ENCODE measurements at places on chromosomes 11 and 22.
A peak's percentile ranks its signal among the peaks of the same experiment; 100 is the strongest.

DNA sequence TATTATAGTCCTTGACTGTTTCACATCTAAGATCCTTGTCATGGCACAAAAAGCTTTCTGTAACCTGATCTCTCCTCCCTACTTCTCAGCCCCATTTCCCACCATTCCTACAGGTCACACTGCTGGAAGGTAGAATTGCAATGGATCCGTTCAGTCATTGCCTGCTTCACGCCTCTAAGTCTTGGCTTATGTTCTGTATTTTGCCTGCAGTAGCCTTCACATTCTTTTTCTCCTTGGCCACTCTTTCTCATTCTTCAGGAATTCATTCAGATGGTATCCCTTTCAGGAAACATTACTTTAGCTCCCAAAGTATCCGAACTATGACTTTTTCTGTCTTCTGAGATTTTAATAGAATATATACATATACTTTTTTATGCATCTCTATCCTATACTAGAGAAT, 731.5 kb downstream of the NTM start:
- no peak for DNase-seq

DNA sequence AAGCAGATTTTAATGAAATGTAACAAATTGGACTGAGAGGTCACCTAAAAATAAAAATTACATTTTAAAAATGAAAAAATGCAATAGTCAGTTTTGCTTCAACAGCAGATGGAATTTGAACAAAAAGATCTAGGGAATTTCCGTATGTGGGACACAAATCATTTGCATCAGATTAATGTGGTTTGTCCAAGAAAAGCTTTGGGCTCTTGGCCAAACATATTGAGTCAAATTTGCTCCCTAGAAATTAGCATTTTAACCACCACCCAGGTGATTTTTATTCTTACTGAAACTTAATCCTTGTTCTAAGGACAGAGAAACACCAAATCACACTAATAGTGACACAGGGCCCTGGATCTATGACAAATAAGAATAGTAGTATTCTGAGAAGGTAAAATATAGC, 1477.8 kb downstream of the FAM181B start:
- no peak for DNase-seq

GRCh38 chr11:73991471-73992006, 8.9 kb upstream of the UCP2 start:
- DNase-seq, result no peak

- DNase-seq, result no peak
Measured at GRCh38 chr11:1006762-1007161, 29.8 kb downstream of the MUC6 start.

DNA sequence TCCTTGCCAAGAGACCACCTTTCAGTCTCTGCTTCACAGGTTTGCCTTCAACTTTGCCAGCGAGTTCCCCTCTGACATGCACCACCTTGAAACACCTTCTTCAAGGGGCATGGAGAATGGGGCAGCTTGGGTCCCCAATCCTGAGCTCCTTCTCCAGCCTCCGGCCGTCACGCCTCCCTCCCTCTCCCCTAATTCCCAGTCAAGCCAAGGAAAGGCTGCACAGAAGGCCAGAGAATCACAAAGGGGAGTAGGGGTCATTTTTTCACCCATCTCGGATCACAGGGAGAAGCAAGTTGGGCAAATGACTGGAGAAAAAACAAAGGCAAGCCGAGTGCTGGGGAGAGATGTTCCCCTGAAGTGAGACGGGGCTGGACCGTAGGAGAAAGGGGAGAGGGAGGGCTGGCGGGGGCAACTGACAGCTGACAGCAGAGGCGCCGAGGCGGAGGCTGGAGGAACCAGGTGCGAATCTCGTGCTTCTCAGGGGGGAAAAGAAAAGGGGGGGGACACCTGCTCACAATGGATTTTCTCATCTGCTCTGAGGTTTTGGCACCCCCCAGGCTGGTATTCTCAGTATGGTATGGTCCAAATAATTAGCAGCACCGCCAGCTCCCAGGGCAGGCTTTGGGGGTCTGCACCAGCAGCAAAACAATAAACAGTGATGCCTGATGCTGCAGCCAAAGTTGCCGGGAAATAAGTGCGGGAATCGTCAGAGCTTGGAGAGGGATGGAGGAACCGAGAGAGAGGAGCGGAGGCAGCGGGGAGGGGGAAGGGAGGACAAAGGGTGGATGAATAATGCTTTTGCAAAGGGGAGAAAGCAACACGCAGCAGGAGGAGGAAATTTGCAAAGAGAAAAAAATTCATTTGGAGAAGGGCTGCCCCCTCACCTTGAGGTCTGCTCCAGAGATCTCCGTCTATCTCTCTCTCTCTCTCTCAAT, 644 bp downstream of the YPEL4 start:
- DNase-seq, result no peak

- DNase-seq, result no peak
Measured at GRCh38 chr11:11808992-11809615, 32.7 kb upstream of the USP47 start.

- peak; percentile 16 for DNase-seq
Measured at GRCh38 chr11:2996976-2997375, 4.8 kb upstream of the NAP1L4 start.

DNA sequence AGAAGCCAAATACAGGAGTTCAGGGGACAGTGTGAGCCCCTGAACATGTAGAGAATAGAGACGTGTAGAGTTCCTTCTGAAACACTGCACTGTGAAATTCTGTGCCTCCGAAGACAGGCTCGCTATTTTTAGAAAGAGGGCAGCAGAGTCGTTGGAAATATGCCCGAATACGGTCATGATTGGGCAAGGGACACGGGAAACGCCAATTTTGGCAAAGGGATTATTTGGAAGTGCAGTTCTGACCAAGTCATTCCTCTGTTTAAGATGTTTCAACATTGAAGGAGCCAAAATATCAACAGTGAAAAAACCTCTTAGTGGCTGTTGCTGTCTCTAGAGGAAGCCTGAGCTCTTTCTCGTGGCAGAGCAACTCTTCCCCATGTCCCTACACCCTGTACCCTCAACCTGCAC, 9.5 kb upstream of the CBX6 start:
- no peak for DNase-seq

- DNase-seq, result no peak
Measured at GRCh38 chr11:14451825-14452224, 47.8 kb downstream of the COPB1 start.

GRCh38 chr11:107856180-107856980, 2.2 kb downstream of the SLC35F2 start:
- no peak for DNase-seq

DNA sequence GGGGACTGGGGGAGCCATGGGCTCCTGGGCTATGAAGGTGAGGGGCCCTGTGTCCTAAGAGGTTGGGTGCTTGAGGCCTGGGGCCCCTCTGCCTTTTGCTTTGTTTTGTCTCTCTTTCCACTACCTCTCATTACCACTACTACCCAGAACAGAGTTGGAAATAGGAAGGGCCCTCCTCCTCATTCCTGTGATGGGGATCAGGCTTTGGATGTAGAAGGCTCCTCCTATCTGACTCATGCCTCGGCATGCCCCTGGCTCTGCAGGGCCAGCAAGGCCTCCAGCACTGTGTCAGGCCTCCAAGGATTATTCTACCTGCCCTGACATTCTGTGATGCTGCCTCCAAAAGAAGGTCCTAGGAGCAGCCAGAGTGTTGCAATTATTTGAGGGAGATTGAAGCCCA, 766 bp downstream of the IZUMO1R start:
- no peak for DNase-seq

- DNase-seq, result no peak
Measured at GRCh38 chr11:69491071-69492031, 9.9 kb downstream of the LINC01488 start.

DNA sequence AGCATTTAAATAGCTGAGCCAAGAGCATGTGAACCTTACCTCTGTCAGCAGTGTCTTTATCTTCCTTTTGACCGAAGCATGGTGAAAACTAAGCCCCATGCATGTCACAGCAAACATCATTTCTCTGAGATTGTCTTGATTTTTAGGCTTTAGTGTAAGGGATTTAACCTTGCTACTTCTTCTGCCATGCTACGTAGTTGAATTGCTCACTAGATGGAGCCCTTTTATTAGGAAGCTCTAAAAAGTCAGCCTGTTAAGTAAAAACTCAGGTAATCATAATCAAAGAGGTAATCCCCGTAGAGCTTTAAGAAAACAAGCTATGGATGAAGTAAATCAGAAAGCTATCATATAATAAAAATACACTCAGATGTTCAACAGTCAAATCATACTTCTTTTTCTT, 149.5 kb downstream of the PGR start:
- no peak for DNase-seq

DNA sequence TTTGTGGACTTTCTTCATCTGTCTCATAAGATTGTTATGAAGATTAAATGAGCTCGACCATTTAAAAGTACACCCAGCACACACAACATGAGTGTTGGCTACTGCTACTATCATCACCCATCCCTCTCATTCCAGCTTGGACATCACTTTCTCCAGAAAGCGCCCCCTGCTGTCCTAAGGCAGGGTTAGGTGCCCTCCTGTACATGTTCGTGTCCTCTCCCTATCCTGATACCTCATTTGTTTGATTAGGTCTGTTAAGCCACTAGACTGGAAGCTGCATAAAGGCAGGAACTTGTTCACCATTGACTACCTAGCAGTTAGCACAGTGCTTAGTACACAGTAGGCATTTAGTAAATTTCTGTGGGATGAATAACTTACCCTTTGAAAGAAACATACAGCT, 85.5 kb downstream of the ENTHD1 start:
- no peak for DNase-seq

GRCh38 chr22:40951795-40952605, 822 bp downstream of the RBX1 start:
- DNase-seq, result no peak

GRCh38 chr11:128892866-128893565, 1.9 kb downstream of the KCNJ5 start:
- no peak for DNase-seq

DNA sequence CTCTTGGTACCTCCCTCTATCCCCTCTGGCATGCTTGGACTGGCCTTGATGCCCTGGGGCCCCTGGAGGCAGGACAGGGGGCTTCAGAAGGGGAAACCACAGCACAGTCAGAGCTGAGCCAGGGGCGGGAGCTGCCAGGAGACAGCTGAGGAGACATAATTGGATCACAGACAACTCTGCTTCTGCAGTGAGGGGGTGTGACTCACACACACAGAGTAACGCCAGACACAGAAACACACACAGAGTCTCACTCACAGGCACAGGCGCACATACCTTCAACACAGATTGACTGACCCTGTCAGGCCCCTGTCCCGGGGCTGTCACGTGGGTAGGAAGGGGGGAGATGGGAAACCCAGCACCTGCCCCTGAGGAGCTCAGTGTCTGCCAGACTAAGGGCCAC, 20.6 kb downstream of the STARD10 start:
- no peak for DNase-seq

DNA sequence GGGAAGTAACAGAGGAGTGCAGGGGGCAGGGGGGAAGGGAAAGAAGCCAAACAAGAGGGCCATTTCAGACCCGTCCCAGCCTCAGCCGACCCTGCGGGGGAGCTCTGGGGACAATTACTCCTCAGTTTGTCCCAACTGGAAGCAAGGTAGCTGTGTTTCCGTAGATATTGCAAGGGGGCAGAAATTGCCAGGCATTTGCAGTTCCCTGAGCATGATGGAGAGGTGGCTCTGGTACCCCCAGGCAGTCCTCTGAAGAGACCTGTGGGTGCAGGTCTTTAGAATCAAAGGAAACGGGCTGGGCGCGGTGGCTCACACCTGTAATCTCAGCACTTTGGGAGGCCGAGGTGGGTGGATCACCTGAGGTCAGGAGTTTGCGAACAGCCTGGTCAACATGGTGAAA, 13.8 kb upstream of the JAM3 start:
- DNase-seq, result peak; percentile 17

- DNase-seq, result no peak
Measured at GRCh38 chr22:47101321-47101885, 339.0 kb downstream of the TBC1D22A start.

GRCh38 chr11:33005175-33005574, 10.5 kb upstream of the DEPDC7 start:
- no peak for DNase-seq

GRCh38 chr11:44421090-44421675, 111.2 kb upstream of the ALX4 start:
- DNase-seq, result no peak

- DNase-seq, result peak; percentile 37
Measured at GRCh38 chr11:125995313-125995712, 49.5 kb downstream of the VSIG10L2 start.

Measured in activated T-cell treated with anti-CD3 and anti-CD28 coated beads, Interleukin-2, amount 50 U/mL, for 24 hours (primary cell).